ENCODE measurements at places on chromosomes 7 and 10.

DNA sequence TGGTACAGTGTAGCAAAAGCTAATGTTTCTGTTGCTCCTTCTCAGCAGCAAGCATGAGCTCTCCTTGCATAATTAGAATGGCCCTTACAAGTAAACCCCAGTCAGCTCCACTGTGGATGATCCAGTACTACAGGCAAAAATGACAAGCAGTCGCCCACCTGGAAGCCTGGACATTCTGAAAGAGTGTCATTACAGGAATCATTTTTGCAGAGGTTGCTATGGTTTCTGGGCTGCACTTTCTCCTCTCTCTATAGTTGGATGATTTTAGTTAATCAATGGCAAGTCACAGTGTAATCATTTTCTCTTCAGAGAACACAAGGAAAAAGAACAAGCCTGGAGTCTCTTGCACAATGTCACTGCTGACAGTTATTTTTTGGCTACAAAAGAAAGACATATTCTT lies 102.9 kb upstream of the MYO3A start:
- no peak for DNase-seq

GRCh38 chr10:86110156-86110786 lies 256.3 kb downstream of the GRID1 start:
- DNase-seq = no peak

GRCh38 chr7:152105205-152105604 lies 79.7 kb downstream of the GALNT11 start:
- no peak for DNase-seq

DNA sequence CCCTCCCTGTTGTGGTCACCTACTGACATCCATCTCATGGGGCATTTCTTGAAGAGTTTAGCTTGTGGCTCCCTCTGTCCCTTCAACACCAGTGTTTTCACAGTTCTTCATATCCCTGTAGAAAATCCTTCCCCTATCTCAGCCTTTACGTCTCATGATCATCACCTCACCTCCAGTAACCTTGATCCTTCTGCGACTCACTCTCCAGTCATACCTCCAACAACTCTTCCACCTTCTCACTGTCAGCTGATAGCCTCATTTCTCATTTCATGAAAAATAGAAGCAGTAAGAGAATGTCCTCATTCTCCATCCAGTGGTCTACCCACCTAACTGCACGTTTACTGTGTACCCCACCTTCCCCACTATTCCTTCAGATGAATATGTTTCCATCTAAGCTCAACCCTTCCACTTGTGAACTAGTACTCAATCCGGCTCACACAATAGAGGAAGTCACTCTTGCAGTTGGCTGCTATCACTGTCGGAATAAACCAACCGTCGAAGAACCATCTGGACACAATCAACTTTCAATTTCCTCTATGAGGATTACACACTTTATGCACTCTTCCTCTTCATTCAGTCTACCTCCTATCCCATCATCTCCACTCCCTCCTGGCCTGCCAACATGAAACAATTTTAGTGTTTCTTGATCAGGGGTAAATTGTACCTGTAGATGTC lies 256.0 kb downstream of the AHR start:
- no peak for DNase-seq

GRCh38 chr7:143406002-143406357 lies 2.7 kb downstream of the EPHA1 start:
- no peak for DNase-seq

- DNase-seq = no peak
Measured at GRCh38 chr7:7821517-7821916, 103.1 kb upstream of the RPA3 start.

- DNase-seq = no peak
Measured at GRCh38 chr10:126937026-126937425, 31.8 kb downstream of the DOCK1 start.

DNA sequence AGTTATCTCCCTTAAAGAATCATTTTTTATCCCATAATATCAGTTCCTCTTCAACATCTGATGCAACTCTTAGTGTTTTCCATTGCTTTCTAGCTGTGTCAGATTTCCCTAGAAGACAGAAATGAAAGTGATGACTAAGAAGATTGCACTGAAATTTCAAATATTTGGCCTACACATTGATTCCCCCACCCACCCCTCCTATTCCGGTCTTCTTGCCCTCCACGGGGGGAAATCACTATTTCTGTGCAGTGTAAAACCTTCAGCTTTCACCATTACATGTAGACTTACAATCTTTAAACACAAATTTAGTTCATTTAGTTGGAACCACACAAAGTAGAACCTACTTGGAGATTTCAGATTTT lies 63.7 kb upstream of the IL6 start:
- no peak for DNase-seq

Data from activated effector memory CD4-positive, alpha-beta T cell treated with Interleukin-2 at 50 U/mL for 16 hours (primary cell).